HFFc6 (cell line): ENCODE measurements at places on chromosomes 2 and 18. TPM values are rescaled to one million over a fixed set of nuclear protein-coding genes. Genes with fewer than 3 reads are reported as not detected.
A peak's percentile ranks its signal among the peaks of the same experiment; 100 is the strongest.

- no peak for DNase-seq
These were observed 82.8 kb downstream of the NRP2 start for GRCh38 chr2:205765151-205765550.

- DNase-seq, result no peak
These were observed 98.5 kb downstream of the ATAD2B start for GRCh38 chr2:23828256-23828980.

DNA sequence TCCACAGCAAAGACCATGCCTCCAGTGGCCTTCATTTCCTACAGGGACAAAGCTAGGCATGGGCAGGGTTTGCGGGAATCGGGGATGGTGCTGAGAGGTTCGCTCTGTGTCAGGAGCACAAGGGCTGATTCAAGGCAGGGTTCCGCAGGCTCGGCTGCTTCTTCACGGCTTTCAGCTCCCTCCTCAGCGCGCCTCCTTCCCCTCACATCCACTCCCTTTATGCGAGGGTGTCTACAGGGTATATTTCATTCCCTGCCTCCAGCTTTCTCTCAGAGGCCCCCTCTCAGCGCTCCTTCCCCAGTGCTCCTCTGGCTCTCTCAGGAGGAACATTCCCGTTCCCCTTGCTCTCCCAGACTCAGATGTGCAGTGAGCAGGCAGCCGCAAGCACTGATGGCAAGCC lies 78.7 kb upstream of the ASB18 start:
- no peak for DNase-seq

DNA sequence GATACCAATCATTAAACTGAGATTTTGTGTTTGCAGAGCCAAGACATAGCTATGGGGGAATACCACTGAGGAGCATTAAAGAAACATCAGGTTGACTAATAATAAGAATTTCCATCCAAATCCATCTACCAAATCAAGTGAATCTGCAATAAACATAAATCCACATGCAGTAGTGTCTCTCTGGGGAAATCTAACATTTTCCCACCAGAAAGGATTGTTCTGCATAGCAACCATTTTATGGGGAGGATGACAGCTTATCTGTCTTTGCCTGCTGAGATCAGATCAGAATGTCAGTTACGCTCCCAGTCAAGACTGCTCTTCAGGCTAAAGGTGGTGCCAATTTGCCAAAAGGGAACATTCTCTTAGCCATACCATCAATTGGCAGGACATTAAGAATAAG lies 1098.9 kb upstream of the CHAC2 start:
- no peak for DNase-seq

DNA sequence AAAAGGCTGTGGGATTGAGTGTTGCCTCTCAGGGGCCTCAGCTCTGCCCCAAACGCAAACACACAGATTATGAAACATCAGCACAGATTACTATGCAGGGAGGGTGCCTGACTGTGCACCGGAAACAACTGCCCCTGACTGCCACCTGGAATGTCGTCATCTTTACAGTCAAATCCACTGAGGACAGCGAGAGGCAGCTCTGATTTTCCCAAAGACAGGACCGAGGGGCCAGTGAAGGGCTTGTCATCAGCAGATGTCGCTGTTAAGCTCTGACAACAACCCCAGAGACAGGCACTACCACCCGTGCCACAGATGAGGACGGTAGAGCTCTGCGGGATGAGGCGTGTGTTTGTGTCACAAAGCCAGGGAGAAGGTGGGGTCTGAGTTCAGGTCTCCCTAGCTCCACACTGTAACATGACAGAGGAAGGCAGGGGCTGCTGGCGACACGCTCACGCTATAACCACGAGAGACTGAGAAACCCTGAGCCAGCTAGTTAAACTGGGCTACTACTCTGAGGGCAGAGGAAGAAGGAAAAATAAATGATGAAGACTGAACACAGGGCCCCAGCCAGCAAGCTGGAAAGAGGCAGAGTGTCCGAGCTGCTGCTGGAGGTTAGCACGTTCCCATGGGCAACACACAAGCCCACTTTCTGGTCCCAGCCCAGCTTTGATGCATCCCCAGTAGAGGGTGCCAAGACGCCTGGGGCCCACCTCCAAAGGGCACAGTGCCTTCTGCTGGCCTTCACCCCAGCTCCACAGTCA lies 47.0 kb downstream of the PARD6G start:
- no peak for DNase-seq

DNA sequence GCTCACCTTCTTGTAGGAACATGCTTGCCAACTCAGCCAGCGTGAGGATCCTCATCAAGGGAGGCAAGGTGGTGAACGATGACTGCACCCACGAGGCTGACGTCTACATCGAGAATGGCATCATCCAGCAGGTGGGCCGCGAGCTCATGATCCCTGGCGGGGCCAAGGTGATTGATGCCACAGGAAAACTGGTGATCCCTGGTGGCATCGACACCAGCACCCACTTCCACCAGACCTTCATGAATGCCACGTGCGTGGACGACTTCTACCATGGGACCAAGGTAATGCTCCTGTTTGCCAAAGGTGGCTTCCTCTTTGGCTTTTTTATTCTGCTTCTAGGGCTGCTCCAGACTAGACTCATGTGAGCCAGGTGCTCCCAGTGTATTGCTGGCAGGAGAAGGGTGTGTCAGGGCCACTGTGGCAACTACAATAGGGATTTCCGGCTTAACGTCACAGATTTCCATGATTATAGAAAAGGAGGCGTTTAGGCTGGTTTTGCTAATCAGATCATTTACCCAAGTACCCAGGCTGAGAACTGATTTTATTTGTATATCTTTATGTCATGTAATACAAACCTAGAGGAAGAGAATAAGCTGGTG lies 50.6 kb downstream of the DPYSL5 start:
- DNase-seq, result no peak

DNA sequence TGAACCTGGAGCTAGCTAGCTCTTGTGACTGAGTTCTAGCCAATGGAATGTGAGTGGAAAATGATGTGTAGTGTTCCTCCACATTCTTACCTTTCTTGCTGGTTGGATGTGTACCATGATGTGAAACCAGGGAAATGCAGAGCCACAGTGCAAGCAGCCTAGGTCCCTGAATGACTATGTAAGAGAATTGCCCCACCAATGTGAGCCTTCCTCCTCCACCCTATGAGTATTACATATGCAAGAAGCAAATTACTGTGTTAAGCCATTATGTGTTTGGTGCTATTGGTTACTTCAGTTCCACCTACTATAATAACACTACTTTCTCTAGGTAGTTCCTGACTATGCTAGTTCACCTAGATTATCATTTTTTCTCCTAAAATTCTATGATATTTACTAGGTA lies 39.6 kb downstream of the LCLAT1 start:
- DNase-seq, result no peak

DNA sequence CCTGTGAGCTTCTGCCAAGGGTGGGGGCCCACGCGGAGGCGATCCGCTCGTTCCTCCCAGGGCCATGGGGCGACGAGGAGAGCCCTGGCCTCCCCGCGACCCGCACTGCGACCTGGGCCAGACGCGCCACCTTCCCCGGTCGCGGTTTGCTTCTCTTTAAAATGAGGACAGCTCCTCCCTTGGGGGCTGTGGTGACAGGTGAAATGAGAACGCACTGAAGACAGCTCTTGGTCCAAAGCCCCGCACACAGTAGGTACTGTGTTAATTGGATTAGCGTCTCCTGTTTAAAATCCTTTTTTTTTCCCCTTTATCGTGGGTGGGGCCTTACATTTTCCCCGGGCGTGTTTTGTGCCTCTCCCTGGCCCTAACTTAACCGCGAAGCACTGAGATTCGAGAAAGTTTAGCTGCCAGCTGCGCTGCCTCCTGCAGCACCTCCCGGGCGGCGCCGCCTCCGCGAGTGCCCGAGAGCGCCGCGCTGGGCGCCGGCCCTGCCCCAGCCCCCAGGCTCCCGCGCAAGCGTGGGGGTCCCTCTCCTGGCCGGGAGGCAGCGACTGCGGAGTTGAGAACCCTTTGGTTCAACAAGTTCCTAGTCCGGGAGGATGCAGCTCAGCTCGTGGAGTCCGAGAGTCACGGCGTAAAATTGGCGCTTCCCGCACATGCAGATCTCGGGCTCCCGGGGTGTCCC lies 1.1 kb downstream of the HPCAL1 start:
- DNase-seq, result peak; percentile 33

DNA sequence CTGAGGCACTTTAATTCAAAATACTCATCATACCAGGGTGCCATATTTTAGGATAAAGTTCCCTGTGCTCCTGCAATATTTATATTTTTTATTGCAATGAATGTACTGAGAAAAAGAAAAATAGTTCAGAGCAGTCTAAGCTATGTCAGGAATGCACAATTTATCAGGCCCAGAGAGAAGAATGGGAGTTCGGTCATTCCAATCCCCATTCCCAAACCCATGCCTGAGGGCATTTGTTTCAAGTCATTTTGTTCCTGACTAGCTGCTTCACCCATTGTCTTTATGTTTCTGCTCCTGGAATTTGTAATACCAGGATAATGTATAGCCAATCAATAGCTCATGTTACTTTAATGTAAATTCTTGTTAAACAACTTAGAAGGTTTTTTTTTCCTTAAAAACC lies 24.4 kb upstream of the FTCDNL1 start:
- peak; percentile 26 for DNase-seq

GRCh38 chr2:146931109-146931508 lies 913.7 kb upstream of the ACVR2A start:
- DNase-seq, result no peak

DNA sequence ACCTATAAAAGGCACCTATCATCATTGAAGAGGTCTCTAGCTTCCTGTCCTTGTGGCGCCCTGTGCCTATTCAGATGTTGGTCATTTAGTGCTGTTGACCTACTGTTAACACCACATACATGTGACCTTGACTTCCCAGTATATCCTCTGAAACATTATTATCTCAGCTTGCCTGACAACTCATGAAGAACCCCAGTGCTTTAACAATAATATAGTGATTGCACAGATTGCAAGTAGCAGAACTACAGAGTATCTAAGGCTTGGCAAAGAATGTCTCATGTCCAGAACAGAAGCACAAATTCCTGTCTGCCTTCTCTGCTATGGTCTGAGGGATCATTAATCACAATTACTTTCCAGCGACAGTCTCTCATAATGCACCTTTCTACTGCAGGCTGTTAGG lies 165.3 kb downstream of the LCLAT1 start:
- no peak for DNase-seq

- peak; percentile 29 for DNase-seq
These were observed 108.3 kb downstream of the MTCL1 start for GRCh38 chr18:8813611-8814010.

- no peak for DNase-seq
These were observed 493.1 kb downstream of the XIRP2 start for GRCh38 chr2:167381349-167381748.

GRCh38 chr2:63950414-63950813 lies 68.8 kb downstream of the VPS54 start:
- no peak for DNase-seq

DNA sequence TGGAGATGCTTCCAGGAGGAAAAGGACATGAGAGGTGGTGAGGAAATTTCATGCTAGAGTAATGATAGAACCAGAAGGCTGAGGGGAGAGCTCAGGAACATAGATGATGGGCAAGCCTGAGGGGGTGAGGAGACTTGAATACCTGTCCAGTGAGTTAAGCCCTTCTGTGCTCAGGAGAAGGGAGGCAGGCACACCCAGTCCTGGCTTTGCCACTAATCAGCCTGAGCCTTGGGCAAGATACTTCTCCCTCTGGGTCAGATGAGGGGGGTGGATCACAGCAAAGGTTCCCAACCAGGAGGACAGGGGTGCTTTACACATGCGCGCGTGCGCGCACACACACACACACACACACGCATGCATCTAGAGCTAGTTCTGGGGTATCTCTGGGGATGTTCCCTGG lies 151.6 kb upstream of the MSH6 start:
- no peak for DNase-seq

- no peak for DNase-seq
These were observed 31.7 kb upstream of the DNMT3A start for GRCh38 chr2:25373269-25373981.

DNA sequence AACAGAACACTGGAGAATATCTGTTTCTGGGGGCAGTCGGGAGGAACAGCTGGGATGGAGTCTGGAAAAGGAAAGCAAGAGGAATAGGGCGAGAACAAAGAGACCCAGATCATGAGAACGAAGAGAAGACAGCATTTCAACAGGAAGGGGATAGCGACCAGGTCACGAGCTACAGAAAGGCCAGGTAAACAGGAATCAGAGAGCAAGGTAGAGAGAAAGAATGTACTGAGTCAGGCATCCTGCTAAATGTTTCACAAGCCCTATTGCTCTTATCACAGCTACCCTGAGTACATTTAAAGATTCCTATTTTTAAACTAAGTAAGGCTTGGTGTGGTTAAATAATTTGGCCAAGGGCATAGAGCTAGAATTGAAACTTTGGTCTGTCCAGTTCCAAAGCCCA lies 254.9 kb upstream of the RAB12 start:
- DNase-seq, result no peak

DNA sequence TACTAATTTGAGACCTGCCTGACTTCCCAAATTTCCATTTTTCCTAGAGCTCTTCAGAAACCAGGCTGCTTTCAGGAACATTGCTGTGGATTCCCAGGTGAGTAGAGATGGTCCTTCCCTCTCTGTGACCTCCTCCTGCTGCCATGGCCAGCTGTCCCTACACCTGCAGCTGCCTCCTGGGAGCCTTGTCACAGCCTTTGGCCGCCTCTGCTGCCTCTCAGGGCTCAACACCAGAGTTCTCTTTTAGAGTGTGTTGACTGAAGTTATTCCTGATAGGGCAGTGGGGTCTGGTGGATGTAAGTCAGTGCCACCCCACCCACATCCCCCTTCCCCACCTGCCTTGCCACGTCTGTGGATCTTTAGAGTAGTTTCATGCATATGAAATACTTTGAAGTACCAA lies 22.9 kb downstream of the SPATS2L start:
- DNase-seq, result no peak

DNA sequence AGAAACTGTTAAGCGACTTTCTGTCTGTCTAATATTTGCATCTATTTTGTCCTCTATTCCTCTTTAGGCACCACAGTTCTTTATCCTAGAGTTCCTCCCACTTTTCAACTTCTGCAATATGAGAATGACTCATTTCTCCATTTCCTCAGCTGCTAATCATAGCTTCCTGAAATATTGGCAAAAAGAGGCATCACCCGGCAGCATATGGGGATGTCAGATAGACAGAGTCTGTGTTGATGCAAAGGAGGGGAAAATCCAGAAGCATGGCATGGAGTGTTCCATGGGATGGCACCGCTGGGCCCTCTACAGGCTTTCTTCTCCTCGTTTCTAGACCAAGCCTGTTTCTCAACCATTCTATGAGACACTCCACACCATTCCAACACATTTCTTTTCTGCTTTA lies 93.4 kb downstream of the DOCK10 start:
- DNase-seq, result peak; percentile 41

- DNase-seq, result no peak
These were observed 20.4 kb downstream of the PKP4 start for GRCh38 chr2:158477202-158477601.

GRCh38 chr2:149261692-149262091 lies 68.7 kb upstream of the LYPD6 start:
- DNase-seq, result no peak

- DNase-seq, result no peak
These were observed 2109.9 kb upstream of the PIK3C3 start for GRCh38 chr18:39845106-39845505.

- no peak for DNase-seq
These were observed 91.0 kb upstream of the CDH19 start for GRCh38 chr18:66694852-66695251.

The VWC2L gene
- not detected in 3 replicates for total RNA-seq

The FBXO48 gene
- 0.50 to 0.77 TPM (median 0.75 TPM) in 3 replicates for total RNA-seq

The SLC14A1 gene
- 0.46 to 0.96 TPM (median 0.74 TPM) in 3 replicates for total RNA-seq

The INHA gene
- 0.37 to 0.45 TPM in 2 of 3 replicates, not detected in the other for total RNA-seq

The LRRC30 gene
- not detected in 3 replicates for total RNA-seq
